ENCODE measurements at places on chromosomes 1 and 21. TPM values are rescaled to one million over a fixed set of nuclear protein-coding genes. Genes with fewer than 3 reads are reported as not detected.

GRCh38 chr1:109924316-109924715 lies 13.7 kb downstream of the CSF1 start:
- ATAC-seq, result no peak

Gene ADARB1
- 222 TPM for total RNA-seq

Gene AMY1B
- total RNA-seq, result not detected

DNA sequence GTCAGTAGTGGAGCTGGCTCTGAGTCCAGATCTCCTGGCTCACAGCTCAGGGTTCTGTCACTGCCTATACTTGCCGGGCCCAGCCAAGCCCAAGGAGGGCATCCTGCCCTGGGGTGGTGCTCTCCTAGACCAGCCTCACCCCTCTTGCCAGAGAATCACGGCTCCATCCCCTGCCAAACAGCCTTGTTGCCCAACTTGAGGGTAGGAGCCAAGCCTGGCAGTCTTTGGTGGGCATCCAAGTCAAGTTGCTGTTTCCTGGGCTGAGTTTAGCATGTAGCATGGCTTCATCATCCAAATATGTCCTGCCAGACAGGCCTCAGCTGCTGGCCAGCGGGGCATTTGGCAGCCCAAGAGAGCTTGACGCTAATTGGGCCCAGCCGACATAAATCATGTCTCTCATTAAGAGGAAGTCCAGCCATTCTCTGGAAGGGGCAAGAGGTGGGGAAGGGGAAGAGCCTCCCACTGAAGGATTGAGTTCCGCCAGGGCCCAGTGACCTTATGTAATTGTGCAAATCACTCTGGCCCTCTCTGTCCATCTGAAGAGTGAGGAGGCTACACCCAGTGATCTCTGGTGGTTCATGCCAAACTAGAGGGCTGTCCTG lies 22.6 kb upstream of the TRABD2B start:
- ATAC-seq, result peak; percentile 53

DNA sequence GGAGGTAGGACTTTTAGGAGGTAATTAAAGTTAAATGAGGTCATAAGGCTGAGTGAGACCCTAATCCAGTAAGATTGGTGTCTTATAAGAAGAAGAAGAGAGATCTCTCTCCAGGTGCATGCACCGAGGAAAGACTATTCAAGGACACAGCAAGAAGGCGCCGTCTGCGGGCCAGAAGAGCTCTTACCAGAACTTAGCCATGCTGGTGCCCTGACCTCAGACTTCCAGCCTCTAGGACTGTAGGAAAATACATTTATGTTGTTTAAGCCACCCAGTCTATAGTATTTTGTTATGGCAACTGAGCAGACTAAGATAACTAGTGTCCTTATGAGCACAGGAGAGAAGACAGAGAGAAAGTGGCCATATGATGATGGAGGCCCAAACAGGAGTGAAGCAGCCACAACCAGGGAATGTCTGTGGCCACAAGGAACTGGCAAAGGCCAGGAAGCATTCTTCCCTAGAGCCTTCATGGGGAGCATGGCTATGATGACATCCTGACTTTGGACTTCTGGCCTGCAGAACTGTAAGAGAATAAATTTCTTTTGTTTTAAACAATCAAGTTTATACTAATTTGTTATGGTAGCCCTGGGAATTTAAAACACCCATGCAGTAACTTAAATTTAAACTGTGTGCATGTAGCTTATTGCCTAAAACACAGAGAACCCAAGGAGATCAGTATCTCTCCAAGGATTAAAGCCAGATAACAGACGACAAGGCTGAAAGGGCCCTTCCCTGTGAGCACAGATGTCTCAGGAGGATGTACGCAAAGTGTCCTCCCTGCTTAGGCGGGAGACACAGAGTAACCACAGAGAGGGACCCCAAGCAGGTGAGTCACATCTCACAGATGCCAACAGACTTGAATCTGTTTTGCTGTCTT lies 9.9 kb upstream of the CD58 start:
- ATAC-seq, result no peak

DNA sequence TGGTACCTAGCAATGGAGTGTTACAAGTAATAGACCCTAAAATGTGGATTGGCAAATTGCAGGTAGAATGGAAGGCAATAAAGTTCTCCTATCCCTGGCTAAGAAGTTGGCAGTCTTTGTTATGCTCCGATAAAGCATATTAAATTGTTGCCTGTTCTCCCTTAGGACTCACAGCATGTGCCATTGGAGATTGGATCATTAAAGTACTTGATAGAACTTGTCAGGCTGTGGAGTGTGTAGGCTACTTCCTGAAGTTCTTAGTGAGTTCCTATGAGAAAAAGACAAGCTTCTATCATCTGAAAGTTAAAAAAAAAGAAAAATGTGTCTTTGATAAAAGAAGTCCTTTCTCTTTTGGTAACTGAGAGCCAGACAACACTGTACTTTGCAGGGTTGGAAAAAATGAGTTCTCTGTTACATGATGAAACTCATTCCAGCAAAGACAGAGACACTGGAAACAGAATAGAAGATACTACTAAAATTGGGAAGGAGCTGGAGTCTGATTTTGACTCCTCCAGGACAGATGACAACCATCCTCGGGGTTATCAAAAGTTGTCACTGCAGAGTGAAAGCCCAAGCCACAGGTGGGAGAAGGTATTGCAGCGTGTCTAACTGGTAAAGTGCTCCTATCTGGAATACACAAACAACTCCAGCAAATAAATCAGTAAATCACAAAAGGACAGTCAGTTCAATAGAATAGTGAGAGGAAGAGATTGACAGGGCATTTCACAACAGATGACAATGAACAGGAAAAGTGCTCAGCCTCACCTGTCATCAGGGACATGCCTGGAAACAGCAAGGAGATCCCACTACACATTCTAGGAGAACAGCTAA lies 87.5 kb upstream of the WDR26 start:
- ATAC-seq, result no peak

Gene FBLIM1
- 44.4 TPM for total RNA-seq

GRCh38 chr1:28591708-28592320 lies at the start of gene RAB42:
Gene RAB42, plus strand, starts transcription at chr1:28592265. Its CDS starts 247 bp downstream, at chr1:28592512.
- ATAC-seq, result peak; percentile 77

GRCh38 chr1:53219711-53220110 lies 723 bp downstream of the CZIB start:
- no peak for ATAC-seq

Gene PTPRF
- total RNA-seq, result 80.4 TPM

DNA sequence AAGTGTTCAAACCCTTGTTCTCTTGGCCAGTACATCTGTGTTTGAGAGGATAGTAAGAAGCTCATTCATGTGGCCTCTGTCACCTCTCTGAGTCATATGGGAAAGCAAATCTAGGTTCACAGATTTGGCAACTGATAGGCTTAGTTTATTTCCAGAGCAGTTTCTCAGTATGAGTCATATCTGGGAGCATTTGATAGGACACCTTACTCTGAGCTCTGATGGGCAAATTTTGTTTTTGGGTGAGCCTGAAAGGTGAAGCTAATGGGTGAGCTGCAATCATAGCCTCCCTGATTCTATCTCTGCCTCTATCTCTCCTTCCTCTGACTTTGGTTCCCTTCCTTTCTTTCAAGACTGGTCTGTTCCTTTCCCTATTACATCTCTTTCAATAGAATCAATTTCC lies 134.4 kb downstream of the S1PR1 start:
- peak; percentile 39 for ATAC-seq

Gene AGBL4
- not detected for total RNA-seq

- peak; percentile 28 for ATAC-seq
Measured at GRCh38 chr1:39692152-39693074, 1.2 kb upstream of the HPCAL4 start.

GRCh38 chr1:115462566-115463076 lies 124.6 kb upstream of the NGF start:
- ATAC-seq, result no peak

Gene KANK4
- total RNA-seq, result 0.40 TPM

- no peak for ATAC-seq
Measured at GRCh38 chr21:36422279-36423098, 37.3 kb downstream of the CHAF1B start.

Gene ANKRD65
- 16.9 TPM for total RNA-seq

DNA sequence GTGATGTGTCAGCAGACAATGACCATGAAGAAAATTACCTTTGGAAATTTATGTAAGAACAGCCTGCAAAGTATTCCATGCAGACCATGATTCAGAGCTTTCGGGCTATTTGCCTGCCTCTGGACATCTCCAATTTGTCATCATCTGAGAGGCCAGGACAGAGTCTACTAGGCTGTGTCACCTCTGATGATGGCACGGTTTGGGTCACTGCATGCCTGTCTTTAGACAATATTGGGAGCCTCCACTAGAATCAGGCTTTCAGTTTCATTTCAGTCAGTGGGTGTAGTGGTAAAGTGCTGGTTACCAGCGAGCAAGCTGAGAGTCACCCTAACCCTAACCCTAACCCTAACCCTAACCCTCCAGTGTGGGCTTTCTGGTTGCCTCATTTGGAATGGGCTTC lies 80.8 kb downstream of the KCNJ6 start:
- no peak for ATAC-seq

Gene VAV3
- total RNA-seq, result 3.4 TPM

DNA sequence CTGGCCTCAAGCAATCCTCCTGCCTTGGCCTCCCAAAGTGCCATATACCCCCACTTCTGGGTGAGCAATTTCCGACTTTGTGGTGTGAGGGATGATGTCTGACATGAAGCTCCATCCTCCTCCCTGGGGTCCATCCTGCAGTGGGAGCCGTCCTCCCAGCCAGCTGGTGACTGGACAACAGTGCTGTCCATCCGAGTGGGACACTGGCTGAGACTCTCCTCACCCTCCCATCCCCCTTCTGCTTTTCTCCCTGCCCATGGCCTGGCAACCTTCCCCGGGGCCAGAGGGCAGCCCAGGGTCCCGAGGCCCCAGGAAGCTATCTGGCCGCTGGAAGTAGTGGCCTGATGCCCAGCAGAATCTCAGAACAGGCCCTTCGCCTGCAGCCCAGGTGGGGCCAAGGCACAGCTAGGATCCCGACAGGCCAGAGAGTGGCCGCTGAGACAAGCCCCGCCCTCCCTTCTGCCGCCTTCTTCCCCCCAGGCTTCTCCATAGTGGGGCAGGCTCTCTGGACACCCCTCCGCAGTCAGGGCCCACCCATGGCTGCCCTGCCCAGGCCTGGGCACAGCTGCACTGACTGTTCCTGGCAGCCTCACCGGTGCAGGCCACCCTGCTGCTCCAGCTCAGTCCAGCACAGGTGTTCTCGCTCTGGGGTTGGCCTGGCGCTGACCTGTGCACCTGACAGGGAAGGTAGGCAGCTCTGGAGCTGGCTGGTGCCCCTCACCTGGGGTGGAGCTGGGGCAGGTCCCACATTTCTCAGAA lies 8.4 kb upstream of the FAAP20 start:
- no peak for ATAC-seq

DNA sequence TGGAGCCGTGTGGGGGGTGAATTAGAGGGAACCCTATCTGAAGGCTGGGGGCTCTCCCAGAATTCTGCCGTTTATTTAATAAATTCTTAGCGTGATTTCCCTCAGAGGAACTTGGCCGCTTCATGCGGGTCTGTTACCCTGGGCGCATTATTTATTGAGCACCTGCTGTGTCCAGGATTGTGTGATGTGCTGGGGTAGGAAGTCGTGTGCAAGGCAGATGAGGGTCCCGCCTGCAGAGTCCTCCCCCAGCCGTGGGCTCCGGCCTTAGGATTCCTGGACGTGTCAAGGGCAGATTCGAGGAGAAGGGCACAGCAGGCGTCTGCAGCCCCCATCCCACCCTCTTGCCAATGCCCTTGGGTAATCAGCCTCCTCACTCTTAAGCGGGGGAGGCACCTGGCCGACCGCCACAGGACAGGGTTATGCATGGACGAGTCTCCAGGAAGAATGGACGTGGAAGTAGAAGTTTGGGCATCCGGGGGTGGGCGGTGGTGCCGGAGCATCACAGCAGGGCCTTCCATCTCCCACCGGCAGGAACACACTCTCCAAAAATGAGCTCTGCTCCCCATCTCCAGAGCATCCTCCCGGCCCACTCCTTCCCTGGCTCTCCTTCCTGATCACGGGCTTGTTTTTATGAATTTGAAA lies 233.3 kb upstream of the C1orf174 start:
- no peak for ATAC-seq

DNA sequence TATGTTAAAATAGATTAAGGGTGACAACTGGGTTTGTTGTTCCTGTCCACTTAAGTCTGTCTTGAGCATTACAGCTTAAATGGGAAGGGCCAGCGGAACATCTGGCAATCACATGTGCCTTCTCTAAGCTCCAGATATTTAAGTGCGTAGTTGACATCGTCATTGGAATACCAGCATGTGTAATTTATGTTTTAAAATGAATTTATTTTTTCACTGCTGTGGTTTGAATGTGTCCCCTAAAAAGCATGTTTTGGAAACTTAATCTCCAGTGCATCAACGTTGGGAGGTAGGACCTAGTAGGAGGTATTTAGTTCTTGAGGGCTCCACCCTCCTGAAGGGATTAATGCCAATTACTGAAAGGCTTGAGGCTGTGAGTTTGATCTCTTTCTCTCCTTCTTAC lies 13.4 kb downstream of the ZCCHC17 start:
- no peak for ATAC-seq

Gene ESPN
- total RNA-seq, result 0.81 TPM

DNA sequence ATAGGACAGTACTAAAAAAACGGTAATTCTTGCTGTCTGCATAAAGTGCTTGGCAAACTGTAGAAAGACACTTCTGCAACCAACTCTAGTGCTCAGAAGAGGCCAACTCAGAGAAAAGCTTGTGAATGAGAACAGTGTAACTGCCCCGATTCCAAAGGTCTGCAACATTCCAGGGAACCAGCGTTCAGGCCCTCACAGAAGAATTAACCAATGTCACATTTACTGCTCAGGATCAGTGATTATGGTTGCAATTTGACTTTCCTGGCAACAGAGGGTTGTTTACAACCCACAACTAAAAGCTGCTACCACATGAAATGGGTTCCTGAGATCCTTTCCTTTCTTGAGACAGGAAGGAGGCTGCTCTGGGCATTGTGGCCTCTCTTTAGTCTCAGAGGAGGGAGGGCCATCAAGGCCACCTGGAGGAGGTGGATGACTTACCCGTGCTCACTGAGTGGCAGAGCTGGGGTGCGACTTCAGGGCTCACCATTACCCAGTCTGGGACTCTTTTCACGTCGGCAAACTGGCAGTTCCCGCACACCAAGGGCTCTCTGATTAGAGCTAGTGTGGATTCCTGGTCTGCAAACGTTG lies 15.3 kb downstream of the SRSF4 start:
- ATAC-seq, result no peak

DNA sequence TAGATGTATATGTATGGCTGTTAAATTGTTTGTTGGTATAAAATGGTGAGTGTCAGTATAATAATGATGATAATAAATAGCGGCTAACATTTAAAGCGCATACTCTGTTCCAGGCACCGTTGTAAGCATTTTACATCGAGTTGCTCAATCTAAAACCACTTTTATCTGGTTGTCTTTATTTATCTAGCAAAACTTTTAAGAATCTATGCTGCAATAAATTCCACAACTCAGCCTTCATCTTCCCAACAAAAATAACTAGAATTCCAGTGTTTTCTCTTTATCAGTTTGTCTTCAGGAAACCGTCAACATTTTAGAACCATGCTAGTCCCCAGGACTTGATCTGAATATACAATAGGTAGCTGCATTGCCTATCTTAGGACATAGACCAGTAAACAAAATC lies 19.3 kb upstream of the SLC16A1 start:
- no peak for ATAC-seq

Gene ITPKB
- 92.1 TPM for total RNA-seq

Gene FAM167B
- 2.6 TPM for total RNA-seq

Gene NVL
- 11.7 TPM for total RNA-seq

Gene TFF2
- not detected for total RNA-seq

GRCh38 chr1:228445843-228446650 lies 29.4 kb upstream of the TRIM17 start:
- ATAC-seq, result no peak

Measured in gastroesophageal sphincter (tissue), 4 donors.